GM04504 (cell line): ENCODE measurements at places on chromosomes 6 and 20.

GRCh38 chr6:31285982-31286381 is 14.1 kb upstream of the HLA-C start:
- no peak for DNase-seq

DNA sequence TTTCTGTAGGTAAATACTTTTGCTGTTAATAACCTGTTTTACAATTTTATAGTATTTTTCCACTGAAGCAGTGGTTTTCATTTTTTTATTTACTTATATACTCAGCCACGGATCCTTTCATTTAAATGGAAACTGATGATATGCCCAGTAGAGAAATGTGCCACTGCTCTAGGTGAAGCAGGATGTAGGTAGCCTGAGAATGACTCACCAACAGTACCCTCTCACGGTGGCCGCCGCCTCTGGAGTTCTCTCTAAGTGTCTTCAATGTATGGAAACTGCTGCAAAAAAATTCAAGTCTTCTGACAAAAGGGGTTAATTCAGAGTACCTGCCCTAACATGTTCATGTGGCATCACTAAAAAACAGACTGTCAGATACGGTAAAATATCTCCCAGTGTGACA is 6.4 kb downstream of the EYA4 start:
- no peak for DNase-seq

GRCh38 chr20:59618131-59618530 is 13.8 kb downstream of the PHACTR3 start:
- no peak for DNase-seq

- DNase-seq = no peak
Measured at GRCh38 chr20:16647875-16648597, 74.8 kb upstream of the KIF16B start.

GRCh38 chr20:46838011-46838410 is 56.6 kb upstream of the EYA2 start:
- DNase-seq = no peak

- no peak for DNase-seq
Measured at GRCh38 chr6:154993710-154994109, 1.4 kb upstream of the TIAM2 start.

DNA sequence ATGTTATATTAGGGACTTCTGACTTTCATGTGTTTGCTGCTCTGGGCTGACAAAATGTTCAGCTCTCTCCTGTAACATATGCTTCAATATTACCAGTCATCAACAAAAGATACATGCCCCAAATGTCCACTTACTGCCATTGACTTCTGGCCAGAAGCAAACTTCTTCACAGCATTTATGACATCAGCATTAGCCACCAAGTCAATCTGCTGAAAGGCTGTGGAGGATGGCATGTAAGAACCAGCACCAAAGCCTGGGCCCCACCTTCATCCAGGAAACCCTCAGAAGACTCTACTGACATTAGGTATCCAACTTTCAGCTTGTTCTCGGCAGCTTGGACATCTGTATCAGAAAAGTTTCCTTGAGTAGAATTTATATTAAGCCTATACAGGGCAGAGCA is 595.5 kb downstream of the COL12A1 start:
- no peak for DNase-seq

DNA sequence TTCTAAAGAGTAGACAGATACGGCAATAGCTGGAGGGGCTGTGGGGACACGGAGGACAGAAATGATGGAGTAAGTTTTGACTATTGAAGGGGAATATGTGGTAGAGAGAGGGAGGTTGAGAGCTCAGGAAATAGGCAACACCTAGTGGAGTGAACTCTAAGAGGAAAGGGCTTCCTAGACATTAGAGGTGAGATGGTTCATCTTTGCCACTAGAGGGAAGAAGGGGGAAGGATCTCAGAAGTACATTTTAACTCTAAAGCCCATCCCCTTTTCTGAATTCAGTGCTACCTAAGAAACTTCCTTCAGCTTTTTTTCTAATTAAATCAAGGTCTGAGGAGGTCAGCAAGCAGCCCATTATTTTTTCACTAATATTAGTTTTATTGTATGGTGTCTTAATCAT is 689.4 kb upstream of the MAP3K7 start:
- DNase-seq = no peak

DNA sequence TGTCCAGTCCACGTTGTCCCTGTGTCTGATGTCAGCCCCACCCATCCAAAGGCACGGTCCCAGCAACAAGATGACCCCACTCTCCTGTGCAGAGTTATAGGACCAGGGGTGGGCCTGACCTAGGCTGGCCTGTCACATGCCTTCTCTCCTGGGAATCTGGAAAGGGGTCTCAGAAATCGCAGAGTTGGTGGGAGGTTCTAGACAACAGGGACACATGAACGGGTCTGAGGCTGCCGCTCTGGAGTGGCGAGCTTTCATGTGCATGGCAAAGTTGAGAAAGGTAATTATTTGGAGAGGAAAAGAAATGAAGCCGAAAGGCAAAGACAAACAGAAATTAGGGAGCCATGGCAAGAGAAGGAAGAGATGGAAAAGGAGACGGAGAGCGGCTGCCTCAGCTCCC is 29.5 kb downstream of the BFSP1 start:
- DNase-seq = no peak

- DNase-seq = no peak
Measured at GRCh38 chr20:12434672-12435071, 517.0 kb downstream of the BTBD3 start.

- no peak for DNase-seq
Measured at GRCh38 chr6:47621838-47622449, 76.4 kb upstream of the ADGRF4 start.

GRCh38 chr20:2942439-2942838 is 69.2 kb downstream of the PTPRA start:
- no peak for DNase-seq
